Epithelial cell of umbilical artery (primary cell): ENCODE measurements at places on chromosomes 1 and 21. TPM values are rescaled to one million over a fixed set of nuclear protein-coding genes. Genes with fewer than 3 reads are reported as not detected.

TPRG1L gene
- 18.2 and 22.9 TPM in 2 replicates for total RNA-seq

BCL2L15 gene
- under 0.01 and 1.6 TPM in 2 replicates for total RNA-seq

KIF14 gene
- 8.8 and 10.9 TPM in 2 replicates for total RNA-seq

FTCD gene
- total RNA-seq: not detected in 2 replicates

EIF3I gene
- 393 and 395 TPM in 2 replicates for total RNA-seq

SPRR2A gene
- total RNA-seq: not detected in 2 replicates

ERO1B gene
- 2.6 and 3.6 TPM in 2 replicates for total RNA-seq

PDZK1IP1 gene
- total RNA-seq: not detected in 2 replicates

UTS2 gene
- total RNA-seq: under 0.01 TPM in 1 of 2 replicates, not detected in the other

CD1B gene
- not detected in 2 replicates for total RNA-seq

DNM3 gene
- total RNA-seq: 0.76 and 0.97 TPM in 2 replicates

TNFAIP8L2 gene
- not detected in 2 replicates for total RNA-seq

DYRK1A gene
- total RNA-seq: 40.0 and 57.0 TPM in 2 replicates

SLAMF1 gene
- total RNA-seq: not detected in 2 replicates

DIP2A gene
- total RNA-seq: 18.8 and 28.7 TPM in 2 replicates

ST6GALNAC5 gene
- 0.97 and 1.5 TPM in 2 replicates for total RNA-seq

ADAM30 gene
- not detected in 2 replicates for total RNA-seq

KCNJ9 gene
- not detected in 2 replicates for total RNA-seq

LAD1 gene
- total RNA-seq: not detected in 2 replicates

SELE gene
- total RNA-seq: 2.0 and 3.9 TPM in 2 replicates

CAPN8 gene
- not detected in 2 replicates for total RNA-seq

EPHB2 gene
- total RNA-seq: 50.0 and 58.8 TPM in 2 replicates
